ENCODE measurements at places on chromosomes 3 and 15. TPM values are rescaled to one million over a fixed set of nuclear protein-coding genes. Genes with fewer than 3 reads are reported as not detected.

DNA sequence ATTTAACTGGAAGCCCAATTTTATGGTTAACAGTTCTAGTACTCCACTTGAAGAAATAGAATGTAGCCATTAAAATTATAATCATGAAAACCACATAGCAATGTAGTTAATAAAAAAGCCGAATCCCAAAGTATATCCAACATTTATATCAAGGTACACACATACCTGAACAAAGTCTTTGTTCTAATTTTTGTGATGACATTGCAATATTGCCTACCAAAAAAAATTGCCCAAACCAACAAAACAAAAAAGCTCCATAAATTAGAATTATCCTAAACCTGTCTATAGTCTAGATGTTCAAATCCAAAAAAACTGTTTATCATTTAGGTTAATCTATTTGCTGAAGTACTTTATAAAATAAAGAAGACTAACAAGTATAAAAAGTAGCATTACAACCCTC is 70.8 kb downstream of the CSNK1G1 start:
- H3K36me3 ChIP-seq, result peaks cover 25% of the 10 kb centered on the region
- H3K27me3 ChIP-seq, result no peaks in the 10 kb centered on the region
- no peak overlapping the region for H3K4me3 ChIP-seq
- H3K4me1 ChIP-seq, result peaks cover 10% of the 10 kb centered on the region

GRCh38 chr3:135235541-135235940 is 440.5 kb downstream of the EPHB1 start:
- no peak overlapping the region for H3K27ac ChIP-seq
- DNase-seq, result no peak
- H3K4me3 ChIP-seq, result no peak overlapping the region
- no peaks in the 10 kb centered on the region for H3K27me3 ChIP-seq

DNA sequence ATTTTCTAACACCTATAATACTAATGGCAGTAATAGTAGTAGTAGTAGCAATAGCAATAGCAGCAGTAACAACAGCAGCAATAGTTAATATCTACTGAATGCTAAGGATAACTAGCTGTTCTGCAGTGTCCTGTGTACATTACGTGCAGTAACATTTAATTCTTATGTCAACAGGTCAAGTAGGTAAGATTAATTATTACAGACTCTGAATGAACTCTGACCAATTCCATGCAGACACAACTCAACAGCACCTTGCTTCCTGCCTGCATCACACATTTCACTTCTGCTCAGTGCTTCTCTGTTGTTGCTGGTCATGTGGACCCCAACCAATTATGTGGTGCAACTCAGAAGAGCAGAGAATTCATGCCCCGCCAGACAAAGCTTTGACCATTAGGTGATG is 39.9 kb upstream of the ARHGEF26 start:
- DNase-seq, result no peak
- H3K27me3 ChIP-seq, result no peaks in the 10 kb centered on the region
- no peak overlapping the region for H3K27ac ChIP-seq
- no peaks in the 10 kb centered on the region for H3K36me3 ChIP-seq
- no peaks in the 10 kb centered on the region for H3K4me1 ChIP-seq

DNA sequence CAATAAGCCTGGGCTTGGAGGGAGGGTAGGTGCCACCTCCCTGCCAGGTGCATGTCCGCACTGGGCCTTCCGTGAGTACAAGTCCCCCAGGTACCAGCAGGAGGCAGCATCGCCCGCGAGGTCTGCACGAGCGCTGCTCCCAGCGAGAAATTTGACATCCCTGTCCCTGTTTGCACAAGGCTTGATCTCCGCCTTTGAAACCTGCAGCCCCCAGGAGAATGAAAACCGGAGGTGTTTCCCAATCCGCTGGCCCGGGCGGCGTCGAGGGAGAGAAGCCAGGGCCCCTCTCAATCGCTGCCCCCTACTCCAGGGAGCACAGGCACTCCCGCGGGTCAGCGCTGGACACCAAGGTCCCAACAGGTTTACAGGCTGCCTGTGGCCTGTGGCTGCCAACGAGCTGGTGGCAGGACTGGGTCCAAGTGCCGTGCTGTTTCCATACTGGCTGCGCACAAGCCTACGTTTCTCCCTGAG is 961 bp downstream of the HAPLN3 start:
- H3K4me3 ChIP-seq, result peak overlapping the region; percentile 84
- peak; percentile 75 for DNase-seq
- peaks cover 8% of the 10 kb centered on the region for H3K36me3 ChIP-seq
- H3K27me3 ChIP-seq, result no peaks in the 10 kb centered on the region

DNA sequence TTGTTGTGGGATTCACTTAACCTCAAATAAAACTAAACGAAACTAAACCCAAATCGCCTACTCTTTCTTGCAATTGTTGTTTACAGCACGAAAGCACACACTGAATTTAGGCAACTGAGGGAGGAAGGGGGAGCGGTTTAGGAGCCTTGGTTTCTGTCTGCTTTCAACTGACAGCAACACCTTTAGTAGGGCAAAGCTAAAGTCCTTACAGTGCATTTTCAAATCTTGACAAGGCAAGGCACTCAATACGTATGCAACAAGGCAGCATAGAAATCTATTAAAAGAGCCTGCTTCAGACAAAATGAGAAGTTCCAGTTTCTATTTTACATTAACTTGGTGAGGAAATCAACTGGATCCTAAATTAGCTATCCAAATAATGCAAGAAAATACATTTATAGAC is 174.6 kb downstream of the CHST2 start:
- no peak overlapping the region for H3K4me3 ChIP-seq
- no peak for DNase-seq
- H3K36me3 ChIP-seq, result no peaks in the 10 kb centered on the region

The DYNLT2B gene
- 12.3 TPM for total RNA-seq
